Chondrocyte (in vitro differentiated cells): ENCODE measurements at places on chromosomes 11 and 22. TPM values are rescaled to one million over a fixed set of nuclear protein-coding genes. Genes with fewer than 3 reads are reported as not detected.

SYCE3 gene
- not detected in 3 replicates for total RNA-seq

RPUSD4 gene
- total RNA-seq = 16.1 to 18.8 TPM (median 16.2 TPM) in 3 replicates

PIK3C2A gene
- 57.0 to 60.4 TPM (median 59.4 TPM) in 3 replicates for total RNA-seq

MOV10L1 gene
- 0.51 to 1.1 TPM (median 1.1 TPM) in 3 replicates for total RNA-seq

FZD4 gene
- 6.5 to 11.9 TPM (median 6.6 TPM) in 3 replicates for total RNA-seq

A4GALT gene
- total RNA-seq = 5.2 to 23.8 TPM (median 22.0 TPM) in 3 replicates

MOGAT2 gene
- total RNA-seq = not detected in 3 replicates

CDC42BPG gene
- 0.17 to 0.46 TPM (median 0.35 TPM) in 3 replicates for total RNA-seq

GGT5 gene
- 30.7 to 47.2 TPM (median 37.5 TPM) in 3 replicates for total RNA-seq

C22orf42 gene
- total RNA-seq = not detected in 3 replicates

TIMM8B gene
- total RNA-seq = 56.3 to 67.9 TPM (median 56.5 TPM) in 3 replicates

CNGA4 gene
- 0.17 to 0.22 TPM in 2 of 3 replicates, not detected in the other for total RNA-seq

VSIG2 gene
- not detected in 3 replicates for total RNA-seq
